ENCODE measurements at places on chromosomes 11 and 22.
A peak's percentile ranks its signal among the peaks of the same experiment; 100 is the strongest.

- DNase-seq, result no peak
Measured at GRCh38 chr22:25629613-25630012, 65.1 kb downstream of the GRK3 start.

DNA sequence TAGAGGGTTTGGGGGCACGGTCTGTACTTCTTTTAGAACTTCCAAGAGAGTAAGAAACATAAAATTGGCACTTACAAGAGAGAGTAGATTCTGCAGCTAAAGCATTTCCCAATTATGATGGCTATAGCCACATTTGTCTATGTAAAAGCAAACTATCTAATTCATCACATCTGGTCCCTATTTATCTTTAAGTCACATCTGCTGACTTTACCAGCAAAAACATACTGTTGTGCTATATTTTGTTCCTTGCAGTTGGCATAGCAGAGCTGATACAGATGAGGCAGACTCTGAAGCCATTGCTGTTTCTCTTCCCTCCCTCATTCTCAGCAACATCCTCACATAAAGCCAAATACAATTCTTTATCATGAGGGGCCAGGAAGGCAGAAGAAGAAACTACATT is 1533.5 kb upstream of the RAG2 start:
- DNase-seq, result no peak

GRCh38 chr11:47552056-47552565 is 821 bp downstream of the CELF1 start:
- peak; percentile 20 for DNase-seq

DNA sequence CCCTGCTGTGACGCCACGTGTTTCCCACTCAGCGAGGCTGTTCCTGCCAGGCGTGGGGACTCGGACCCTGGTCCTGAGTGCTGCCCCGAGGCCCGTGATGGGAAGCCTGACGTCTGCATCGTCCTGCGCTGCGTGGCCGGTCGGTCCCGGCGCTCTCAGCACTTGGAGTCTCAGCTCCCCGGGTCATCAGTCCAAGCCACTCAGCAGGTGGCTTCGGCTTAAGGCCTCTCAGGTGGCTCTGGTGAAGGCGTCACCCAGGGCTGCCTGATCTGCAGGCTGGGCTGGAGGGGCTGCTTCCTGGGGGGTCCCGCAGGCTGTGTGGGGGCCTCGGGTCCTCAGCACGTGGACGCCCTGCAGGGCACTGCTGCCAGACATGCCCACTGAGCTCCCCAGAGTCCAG is 35.3 kb downstream of the BRSK2 start:
- no peak for DNase-seq

- DNase-seq, result peak; percentile 17
Measured at GRCh38 chr11:57116654-57117053, 65.1 kb upstream of the LRRC55 start.

- DNase-seq, result peak; percentile 89
Measured at GRCh38 chr11:73384872-73385689, 8.9 kb downstream of the RELT start.

- no peak for DNase-seq
Measured at GRCh38 chr11:79374727-79375126, 66.1 kb downstream of the TENM4 start.

- peak; percentile 59 for DNase-seq
Measured at GRCh38 chr11:1757861-1758610, 5.7 kb downstream of the CTSD start.

DNA sequence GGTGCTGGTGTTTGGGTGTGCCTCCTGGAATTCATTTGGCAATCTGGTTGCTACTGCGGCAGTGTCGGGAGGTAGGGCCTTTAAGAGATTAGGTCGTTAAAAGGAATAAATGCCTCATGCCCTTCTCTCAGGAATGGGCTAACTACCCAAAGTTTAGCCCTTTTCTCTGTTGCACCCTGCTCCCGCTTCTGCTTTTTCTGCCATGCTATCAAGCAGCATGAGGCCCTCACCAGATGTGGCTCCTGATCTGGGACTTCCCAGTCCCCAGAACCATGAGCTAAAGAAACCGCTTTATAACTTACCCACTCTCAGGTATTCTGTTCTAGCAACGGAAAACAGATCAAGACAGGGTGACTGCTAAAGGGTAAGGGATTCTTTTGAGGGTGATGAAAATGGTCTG is 6.3 kb downstream of the EIF3D start:
- DNase-seq, result no peak

- no peak for DNase-seq
Measured at GRCh38 chr11:121365304-121365703, 72.7 kb downstream of the SC5D start.

DNA sequence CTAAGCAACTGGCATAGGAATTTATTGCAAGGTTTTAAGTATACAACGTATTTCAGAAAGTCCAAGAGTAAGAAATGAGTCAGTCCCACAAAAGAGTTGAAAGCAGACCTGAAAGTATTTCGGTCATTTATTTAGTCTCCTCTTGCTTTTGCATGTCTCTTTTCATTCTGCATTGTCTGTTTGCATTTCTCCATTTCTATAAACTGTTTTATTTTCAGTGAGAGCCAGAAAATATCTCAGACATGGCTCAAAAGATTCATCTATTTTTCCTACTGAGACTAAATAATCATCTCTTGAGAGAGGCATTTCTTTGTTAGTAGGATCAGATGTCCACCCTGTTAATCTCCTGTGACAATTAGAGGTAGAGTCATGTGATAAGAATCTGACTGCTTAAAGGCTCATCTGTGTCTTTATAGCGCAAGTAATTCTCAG is 219.1 kb upstream of the CCDC179 start:
- no peak for DNase-seq

DNA sequence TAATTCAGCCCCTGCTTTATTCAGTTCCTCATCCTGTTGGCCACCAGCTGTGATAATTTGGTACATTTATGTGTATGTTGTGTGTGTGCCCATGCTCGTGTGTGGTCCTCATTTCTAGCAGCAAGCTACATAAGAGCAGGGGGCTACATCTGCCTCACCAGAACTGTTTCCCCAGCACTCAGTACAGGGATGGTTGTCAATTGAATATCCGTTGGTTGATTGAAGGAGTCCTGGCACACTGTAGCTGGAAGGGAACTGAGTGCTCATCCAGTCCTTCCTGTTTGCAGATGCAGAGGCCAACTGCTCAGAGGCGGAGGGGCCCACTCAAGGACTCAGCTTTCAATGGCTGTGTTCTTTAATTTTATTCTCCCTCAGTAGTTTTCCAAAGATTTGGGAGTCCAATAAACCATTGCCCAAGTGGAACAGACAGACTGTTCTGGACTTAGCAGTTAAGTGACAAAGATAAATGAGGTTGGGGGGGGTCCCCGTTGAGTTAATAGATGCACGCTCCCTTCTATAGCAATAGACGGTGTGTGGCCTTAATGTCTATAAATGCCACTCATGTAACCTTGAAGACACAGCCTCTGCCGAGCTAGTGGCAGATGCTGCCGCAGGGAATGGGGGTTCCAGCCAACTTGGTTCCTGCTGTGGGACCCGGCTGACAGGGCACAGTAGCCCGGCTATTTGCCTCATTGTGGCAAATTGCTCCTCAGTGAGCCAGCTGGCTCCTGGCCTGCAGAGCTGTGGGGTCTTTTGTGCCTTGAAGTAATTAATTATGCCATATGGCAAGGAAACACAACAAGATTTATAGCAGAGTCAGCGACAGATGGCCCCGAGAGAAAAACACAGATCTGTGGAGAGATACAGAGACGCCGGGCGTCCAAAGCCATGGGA is 71.4 kb upstream of the GRK3 start:
- DNase-seq, result no peak

GRCh38 chr11:9315078-9315688 is 790 bp upstream of the TMEM41B start:
- DNase-seq, result no peak

- no peak for DNase-seq
Measured at GRCh38 chr22:48722661-48723060, 1105.0 kb downstream of the BRD1 start.

DNA sequence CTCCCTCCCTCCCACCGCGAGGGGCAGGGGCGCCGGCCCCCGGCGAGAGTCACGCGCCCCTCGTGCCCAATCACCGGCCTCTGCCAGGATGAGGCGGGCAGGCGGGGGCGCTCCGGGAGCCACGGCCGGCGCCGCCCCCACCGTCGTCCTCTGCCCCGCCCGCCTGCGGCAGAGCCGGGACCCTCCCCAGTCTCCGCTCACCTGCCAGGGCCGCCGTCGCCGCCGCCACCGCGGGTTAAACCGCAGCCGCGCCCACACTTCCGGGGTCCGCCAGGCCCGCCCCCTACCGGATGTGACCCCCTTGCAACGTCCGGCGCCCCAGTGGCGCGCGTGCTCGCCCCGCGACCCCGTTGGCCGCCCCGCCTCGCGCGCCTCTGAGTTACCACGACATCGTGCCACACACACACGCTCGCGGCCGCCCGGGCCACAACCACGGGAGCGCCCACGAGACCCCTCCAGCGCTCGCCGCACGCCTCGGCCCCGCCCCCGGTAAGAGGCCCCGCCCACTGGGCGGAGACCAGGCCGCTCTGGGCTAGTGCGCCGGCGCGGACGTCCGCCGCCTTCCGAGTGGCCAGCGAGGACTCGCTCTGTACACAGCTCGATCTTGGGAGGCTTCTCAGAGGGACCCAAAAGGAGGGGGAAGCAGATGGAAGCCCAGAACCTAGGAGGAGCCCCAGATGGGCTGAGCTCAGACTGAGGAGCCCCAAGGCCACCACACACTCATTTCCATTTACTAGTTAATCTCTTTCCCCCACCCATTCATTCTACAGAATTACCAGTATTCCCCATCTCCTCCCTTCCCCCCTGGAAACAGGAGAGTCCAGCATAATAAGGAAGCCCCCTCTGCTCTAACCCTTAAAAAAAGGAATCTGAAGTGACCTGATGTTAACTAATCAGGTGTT is at the start of gene VPS37C:
Gene VPS37C (minus strand): TSS at position 237 of the 902 bp plus-strand sequence. CDS start 22,597 bp downstream, outside the sequence.
- DNase-seq, result peak; percentile 62

GRCh38 chr11:61764606-61765260 is 12.3 kb downstream of the MYRF start:
- no peak for DNase-seq

DNA sequence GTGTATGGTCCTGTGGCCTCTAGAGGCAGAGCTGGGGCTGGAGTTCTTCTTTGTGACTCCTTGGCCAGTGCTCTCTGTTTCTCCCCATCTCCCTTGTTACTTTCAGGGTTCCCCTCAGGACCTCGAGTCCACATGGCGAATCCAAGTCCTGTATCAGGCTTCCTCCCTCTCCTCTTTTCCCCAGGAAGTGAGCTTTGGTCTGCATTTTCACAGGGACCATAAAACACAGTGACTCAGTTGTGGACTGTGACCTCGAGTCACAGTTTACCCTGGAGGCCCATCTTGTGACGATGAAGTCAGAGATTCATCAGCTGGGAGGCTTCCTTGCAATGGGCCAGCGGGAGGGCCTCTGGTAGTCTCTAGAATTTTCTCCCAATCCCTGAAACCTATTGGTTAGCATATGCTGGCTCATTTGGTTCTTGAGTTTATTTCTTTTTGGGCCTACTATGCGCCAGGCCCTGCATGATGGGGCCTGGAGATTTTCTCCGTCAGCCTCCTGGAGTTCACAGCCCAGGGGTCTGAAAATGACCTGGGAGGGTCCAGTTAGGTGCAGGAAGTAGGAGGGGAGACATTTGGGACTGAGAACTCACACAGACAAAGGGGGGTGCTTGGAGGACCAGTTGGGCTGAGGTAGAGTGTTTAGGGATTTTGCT is 100.8 kb downstream of the KIAA1671 start:
- no peak for DNase-seq

GRCh38 chr22:32744176-32744959 is 57.1 kb upstream of the TIMP3 start:
- no peak for DNase-seq

- no peak for DNase-seq
Measured at GRCh38 chr22:39289533-39289932, 29.9 kb downstream of the RPL3 start.

All from AML-193 (cell line).